ENCODE measurements at places on chromosomes 1 and 21.

DNA sequence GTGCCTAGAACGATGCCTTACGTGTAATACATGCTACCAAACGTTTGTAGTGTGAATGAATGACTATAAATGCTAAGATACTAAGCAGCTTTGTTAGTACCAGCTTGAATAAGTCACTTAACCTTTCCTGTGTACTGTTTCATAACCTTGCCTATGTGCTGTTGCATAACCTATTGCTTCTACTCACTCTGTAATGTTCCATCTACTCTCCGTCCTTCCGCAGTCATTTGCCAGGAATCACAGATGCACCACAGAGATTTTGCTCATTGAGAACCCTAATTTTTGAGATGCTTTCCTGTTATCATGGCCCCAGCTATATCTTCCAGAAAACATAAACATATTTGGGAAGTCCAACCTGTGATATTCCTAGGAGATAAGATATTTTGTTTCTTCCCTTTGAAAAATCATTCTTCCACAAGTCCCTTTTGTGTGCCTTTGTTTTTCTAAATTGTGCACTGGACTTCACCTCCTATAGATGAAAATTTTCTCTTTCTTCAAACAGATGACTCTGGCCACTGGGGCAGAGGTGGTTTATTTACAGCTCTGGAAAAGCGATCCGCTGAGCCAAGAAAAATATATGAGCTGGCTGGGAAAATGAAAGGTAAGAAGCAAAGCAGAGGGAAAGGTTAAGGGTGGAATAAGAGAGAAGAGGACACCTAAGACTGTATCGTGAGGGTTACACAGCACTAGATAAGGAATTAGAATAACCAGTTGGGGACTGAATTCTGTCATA is 44.8 kb downstream of the CHD1L start:
- DNase-seq: no peak

- DNase-seq: no peak
Measured at GRCh38 chr1:161491472-161491871, 13.8 kb upstream of the FCGR2A start.

DNA sequence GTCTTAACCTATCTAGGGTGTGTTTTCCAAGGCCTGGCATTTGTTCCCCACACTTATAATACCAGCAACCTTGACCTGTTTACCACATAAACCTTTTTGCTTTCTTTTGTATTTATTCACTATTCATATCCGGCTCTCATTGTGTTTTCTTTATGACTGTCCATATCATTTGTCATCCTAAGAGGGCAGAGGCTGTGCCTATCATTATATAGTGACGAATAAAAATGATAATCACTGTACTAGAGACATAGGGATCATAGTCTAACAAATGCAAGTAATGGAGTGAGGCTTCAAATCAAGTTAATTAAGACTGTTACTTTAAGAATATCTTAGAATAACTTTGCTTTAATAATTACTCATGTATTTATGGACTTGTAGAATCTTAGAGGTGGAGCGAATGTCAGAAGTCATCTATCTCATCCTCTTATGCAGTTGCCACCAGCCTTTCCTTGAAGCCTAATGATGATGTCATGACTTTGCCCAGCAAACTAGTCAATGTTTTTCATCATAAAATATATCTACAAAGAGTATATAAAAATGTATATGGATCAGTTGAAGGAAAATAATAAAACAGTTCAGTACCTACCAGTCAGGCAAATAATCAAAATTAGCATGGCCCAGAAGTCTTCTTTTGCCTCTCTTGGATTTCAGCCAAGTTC is 4.7 kb upstream of the ETV3 start:
- DNase-seq: no peak

- peak; percentile 43 for DNase-seq
Measured at GRCh38 chr1:161192476-161193465, 6.1 kb downstream of the ADAMTS4 start.

GRCh38 chr1:23544444-23545389 is 13.7 kb upstream of the E2F2 start:
- DNase-seq: peak; percentile 51

DNA sequence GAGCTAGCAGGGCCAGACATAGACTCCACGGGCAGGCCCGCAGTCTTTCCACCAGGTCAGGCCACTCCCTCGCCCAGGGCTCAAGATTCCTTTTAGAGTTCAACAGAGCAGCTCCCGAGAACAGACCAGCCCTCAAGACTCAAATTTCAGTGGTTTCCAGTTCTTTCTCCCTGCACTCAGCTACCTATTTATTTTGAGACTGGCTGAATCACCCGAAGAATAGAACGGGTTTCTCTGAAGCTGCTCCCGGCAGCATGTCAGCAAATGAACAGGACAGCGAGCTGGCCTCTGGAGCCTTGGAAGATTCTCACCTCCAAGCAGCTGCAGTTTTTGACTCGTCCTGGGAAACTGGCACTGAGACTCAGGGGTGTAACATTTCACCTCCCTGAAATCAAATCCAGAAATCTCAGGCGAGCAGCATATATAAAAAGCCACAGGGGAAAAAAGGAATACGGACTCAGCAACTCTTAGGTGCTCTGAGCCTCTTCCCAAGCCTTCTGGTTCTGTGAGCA is 177.9 kb downstream of the CLIC6 start:
- no peak for DNase-seq

DNA sequence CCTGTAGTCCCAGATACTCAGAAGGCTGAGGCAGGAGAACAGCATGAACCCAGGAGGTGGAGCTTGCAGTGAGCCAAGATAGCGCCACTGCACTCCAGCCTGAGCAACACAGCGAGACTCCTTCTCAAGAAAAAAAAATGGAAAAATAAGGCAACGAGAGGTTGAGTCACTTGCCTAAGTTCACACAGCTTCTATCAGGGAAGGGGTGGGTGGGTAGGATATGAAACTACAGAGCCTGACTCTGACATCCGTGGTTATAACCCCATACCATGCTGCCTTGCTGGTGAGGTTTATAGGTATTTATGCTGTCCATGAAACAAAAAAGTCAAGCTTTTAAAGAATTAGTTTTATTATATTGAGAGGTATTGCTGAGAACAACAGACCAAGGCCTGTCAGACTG is 61.5 kb upstream of the RAB4A start:
- no peak for DNase-seq

DNA sequence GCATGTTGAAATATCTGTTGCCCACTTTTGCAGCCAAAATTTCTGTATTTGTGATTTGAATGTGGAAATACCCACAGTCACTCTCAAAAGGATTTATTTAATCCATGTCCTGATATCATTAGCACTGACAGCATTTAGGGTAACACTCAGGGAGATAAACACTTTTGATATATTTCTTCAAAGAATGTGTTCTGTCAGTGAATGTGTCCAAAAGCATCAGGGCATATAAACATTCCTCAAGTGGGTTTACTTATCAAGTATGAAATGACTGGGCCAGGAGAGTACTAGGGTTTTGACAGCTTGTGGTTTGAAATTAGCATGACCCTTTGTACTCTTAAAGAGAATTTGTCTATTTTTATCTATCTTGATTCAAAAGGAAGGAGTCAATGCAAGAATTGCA is 1302.1 kb upstream of the ADGRL2 start:
- no peak for DNase-seq

DNA sequence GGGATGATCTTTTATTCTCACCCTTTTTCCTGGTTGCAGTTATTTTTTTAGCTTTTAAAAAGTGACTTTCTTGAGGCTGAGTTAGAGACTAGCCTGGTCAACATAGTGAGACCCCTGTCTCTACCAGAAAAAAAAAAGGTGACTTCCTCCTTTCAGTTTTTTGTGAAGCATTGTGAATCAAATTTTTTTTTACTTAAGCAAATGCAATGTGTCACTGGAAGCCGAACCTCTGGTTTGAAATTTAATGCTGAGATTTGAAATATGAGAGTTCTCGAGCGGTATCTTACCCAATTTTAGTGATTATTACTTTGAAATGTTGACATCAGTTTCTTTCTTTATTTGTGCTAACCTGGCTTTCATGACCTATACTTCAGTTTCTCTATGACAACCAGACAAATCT is 3.6 kb downstream of the CAP1 start:
- no peak for DNase-seq

DNA sequence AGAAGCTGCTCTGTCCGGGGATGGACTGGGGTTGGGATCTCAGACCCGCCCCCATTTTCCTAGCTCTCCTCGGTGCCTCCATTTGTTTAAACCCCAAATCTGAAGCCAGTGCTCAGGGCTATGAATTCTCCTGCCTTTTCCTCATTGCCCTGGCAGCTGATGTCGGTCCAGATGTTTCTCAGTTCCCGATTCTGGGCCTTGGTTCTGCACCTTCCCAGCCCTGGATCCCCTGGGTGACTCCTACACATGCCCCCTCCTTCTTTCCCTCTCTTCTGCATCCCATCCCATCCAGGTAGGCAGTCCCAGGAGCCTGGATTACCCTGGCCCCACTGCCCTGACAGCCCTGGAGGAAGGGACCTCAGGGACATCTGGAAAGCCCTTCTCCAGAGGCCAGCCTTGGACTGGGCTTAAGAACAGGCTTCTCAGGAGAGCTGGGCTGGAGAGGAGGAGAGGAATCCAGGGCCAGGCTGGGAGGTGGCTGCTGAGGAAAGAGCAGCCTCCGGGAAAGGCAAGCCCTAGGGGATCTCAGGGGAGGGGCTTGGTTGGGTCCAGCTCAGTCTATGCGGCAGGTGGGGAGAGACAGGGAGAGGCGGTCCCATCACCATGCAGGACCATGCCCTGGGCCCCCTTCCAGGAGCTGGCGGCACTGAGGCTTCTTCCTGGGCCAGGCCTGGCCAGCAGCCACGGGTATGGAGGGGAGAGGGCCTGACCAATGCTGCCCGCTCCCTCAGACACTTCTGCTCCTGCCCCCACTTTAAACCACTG is 6.8 kb upstream of the EPS8L3 start:
- no peak for DNase-seq

DNA sequence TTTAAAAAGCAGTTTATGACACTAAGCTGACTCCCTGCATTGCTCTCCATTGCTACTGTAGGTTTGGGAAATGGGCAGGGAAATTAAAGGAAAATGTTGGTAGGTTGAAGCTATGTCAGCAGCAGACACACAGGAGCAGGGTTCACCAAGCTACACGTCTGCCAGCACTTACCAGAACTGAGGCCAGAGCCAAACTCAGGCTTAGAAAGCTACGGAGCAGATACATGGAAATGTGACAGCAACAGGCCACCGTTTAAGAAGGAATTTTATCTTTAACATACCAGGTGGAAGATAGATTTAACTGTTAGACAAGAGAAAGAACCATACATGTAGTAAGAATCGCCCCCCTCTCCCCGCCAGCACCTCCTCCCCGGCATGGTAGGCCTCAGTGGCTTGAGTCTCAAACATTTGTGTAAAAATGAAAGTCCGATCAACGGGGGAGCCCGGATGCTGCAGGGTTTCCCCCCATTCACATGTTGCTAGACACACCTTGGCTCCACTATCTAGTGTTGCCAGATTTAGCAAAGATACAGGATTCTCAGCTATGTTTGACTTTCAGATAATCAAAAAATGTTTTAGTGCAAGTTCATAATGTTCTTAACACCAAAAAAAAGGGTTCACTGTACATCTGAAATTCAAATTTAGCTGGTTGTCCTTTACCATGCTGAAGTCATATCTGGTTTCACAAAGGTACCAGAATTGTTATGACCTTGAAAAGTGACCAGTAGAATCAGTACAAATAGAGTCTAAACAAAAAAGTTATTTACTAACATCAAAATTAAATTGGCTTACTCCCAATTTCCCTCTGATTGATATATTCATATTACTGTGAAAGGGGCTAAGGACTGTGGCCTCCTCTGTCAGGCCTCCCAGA is 6.7 kb downstream of the OR2T11 start:
- no peak for DNase-seq

All from activated naive CD4-positive, alpha-beta T cell (primary cell).